Astrocyte of the cerebellum (primary cell): ENCODE measurements at places on chromosomes 16 and 17.
A peak's percentile ranks its signal among the peaks of the same experiment; 100 is the strongest.

GRCh38 chr17:70780031-70780430 is 610.7 kb downstream of the KCNJ2 start:
- DNase-seq, result no peak

- DNase-seq, result no peak
These were observed 7.3 kb downstream of the SLC22A31 start for GRCh38 chr16:89192956-89193575.

- no peak for DNase-seq
These were observed 688 bp downstream of the CRK start for GRCh38 chr17:1455291-1455796.

- DNase-seq, result peak; percentile 86
These were observed 4.2 kb downstream of the ARMC7 start for GRCh38 chr17:75113798-75114551.

DNA sequence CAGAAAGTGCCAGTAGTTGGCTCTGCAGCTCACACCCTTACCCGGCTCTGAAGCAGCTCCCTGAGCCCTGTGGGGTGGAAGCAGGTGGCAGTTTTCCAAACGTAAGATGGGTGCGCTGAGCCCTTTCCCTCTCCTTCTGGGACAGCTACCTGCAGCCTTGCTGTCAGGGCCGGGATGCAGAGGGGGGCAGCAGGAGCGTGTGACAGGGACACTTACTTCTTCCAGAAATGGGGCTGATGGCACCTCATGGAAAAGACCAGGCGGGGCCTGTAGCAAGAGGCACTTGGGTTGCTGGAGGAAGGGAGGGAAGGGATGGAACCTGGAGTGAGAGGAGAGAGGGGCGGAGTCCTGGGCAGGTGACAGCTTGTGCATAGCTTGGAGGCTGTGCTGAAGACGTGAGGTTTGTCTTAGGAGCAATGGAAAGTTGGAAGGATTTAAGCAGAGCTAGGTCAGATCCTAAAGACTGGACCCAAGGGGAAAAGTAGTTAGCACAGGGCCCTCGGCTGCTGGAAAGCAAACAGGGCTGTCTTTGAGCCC is 216.8 kb upstream of the RPL38 start:
- no peak for DNase-seq

DNA sequence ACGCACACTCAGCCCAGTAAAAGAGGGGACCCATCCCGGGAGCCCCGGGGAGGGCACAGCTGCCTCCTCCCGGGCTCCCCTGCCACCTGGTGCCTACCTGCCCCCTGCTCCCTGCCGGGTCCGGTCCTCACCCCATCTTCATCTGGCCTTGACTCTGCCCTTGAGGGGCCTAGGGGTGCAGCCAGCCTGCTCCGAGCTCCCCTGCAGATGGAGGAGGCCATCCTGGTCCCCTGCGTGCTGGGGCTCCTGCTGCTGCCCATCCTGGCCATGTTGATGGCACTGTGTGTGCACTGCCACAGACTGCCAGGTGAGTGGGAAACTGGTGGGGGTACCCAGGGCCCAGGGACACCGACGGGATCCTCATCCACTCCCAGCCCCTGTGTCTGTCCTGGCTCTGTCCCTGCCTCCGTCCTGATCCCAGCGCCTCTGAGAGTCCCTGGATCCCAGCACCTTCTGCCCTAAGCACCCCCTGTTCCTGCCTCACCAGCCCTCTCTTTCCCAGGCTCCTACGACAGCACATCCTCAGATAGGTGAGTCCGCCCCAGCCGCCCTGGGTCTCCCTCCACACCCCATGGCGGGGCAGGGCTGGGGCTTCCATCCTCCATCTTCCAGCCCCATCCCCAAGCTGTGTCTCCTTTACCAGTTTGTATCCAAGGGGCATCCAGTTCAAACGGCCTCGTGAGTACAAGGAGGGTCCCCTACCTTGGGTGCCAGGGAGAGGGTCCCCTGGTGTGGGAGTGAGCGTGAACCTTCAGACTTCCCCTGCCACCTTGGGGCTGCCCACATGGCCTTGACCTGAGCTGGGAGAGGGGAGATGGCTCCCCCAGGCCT is 574 bp downstream of the LAT start:
- DNase-seq, result no peak

- peak; percentile 59 for DNase-seq
These were observed 31.5 kb downstream of the SIAH1 start for GRCh38 chr16:48353565-48354163.

DNA sequence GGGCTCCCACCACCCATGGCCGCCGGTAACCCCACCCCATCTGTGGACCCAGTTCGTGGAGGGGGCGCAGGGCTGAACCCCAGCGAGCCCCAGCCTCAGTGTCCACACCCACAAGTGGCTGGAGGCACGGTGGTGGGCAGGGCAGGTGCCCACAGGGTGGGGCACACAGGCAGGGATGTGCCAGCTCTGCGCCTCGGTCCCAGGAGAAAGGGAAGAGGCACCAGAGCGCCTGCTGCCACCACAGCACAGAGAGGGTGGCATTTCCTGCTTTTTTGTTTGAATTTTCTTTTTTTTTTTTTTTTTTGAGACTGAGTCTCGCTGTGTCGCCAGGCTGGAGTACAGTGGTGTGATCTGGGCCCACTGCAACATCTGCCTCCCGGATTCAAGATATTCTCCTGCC is 19.0 kb downstream of the ZFPM1 start:
- DNase-seq, result no peak

GRCh38 chr17:30969989-30970830 is 629 bp upstream of the RNF135 start:
- DNase-seq, result no peak

DNA sequence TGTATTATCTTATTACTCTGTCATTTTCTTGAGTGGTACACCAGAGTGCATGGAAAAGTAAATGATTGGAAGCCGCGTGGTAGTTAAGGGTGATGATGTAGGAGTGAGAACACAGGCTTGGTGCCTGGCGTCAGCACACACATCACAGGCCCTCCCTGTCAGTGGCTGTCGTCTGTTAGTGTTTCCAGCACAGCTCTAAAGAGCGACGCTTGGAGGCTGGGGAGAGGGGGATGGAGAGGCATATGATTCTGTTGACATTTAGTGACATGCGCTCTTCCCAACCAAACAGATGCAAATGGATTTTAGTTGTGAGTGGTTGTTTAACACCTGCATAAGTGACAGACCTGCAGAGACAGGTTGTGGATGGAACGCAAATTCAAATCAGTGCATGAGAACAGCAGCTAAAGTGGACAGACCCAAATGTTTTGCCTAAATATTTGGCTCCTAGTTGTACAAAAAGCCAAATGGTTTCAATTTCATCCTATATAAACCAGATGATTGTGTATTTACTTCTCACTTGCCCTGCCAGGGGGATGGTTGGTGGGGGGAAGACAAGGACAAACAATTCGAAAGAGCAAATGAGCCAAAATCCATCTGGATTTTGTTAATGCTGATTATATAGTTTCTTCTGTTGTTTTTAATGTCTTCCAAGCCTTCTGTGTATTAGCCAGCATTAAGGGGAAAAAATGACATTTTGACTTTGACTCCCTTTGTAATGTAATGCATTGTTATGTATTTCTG is 222.3 kb downstream of the WWOX start:
- no peak for DNase-seq

DNA sequence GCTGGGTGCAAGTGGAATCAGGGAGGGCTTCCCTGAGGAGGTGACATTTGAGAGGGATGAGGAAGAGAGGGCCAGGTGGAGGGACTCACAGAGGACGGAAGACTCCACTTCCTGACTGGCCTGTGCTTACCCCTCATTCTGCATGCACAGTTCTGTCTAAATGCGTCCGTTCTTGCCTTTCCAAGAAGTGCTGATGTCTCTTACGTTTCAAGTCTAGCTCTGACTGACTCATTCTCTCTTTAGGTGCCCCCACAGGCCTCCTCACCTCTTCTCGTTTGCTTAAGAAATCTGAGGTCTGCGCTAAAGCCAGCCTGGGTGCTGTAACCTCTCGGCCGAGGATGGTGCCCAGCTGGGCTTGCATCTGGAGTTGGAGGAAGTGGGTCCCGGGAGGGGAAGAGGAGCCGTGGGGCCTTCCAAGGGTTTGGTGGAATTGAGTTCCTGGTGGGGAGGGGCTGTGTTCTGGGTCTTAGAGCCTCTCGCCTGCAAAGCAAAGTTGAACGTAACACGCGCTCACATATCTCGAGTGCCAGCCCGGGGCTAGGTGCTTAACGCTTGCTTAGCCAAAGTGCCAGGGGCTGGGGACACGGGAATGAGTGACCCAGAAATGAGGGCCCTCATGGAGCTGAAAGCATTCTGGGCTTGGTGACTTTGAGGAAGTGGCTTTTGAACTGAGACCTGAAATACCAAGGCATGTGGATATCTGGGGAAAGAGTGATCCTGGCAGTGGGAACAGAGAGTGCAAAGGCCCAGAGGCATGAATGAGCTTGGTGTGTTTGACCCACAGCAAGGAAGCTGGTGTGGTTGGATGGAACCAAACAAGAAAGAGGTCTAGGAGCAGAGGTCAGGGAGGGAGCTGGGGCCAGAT is 4.8 kb downstream of the IL4R start:
- no peak for DNase-seq

GRCh38 chr16:12675852-12676251 is 127.8 kb downstream of the CPPED1 start:
- DNase-seq, result peak; percentile 2

DNA sequence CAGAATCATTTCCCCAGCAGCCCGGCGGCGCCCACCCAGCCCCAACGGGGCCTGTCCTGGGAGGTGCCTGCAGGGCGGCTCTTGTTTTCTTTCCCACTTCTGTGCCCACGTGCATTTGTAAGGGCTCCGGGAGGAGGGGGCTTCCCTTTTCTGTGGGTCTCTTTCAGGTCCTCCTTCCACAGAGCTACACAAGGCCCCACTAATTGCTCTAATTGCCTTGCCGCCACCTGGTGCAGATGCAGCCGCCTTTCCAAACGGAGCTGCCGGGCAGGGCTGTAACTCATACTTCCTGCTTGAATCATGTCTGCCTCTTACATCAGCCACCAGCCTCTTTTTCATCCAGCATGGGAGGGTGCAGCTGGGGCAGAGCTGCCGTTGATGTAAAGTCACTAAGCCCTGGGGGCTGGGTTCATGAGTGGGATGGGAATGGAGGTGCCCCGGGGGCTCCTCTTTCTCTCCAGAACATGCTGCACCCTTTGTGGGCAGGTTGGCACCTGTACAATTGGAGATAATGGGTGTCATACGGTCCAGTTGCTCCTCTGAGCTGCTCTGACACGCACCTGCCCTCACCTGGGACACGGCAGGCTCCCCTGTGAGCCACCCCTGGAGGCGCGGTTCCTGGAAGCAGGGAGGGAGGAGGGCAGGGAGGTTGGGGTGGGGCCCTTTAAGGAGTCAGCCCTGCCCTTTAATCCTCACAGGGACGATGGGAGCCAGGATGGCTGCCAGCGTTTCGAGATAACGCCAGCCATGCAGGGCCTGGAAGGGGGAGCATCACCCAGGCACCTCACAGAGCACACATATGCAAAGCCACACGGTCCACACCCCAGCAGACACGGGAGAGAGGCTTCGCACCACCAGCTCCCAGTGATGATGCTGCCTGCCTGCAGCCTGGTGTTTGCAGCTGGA is 41.1 kb upstream of the KLHDC4 start:
- no peak for DNase-seq

DNA sequence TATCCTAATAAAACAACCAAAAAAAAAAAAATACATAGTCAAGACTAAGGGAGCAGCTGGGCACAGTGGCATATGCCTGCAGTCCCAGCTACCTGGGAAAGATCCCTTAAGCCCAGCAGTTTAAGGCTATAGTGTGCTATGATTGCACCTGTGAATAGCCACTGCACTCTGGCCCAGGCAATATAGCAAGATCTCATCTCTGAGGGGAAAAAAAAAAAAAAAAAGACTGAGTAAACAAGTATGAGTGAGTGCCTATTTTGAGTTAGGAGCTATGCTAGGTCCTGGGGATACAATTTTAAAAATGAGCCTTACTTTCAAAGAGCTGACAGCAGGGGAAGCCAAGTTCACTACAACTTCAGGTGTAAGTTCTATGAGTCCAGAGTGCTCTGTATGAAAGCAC is 55.4 kb downstream of the GRB2 start:
- DNase-seq, result no peak

- peak; percentile 5 for DNase-seq
These were observed 5.1 kb downstream of the ABCA3 start for GRCh38 chr16:2335286-2335895.
